ENCODE measurements at places on chromosomes 3 and 15.
A peak's percentile ranks its signal among the peaks of the same experiment; 100 is the strongest.

GRCh38 chr3:115814778-115815380 lies 191.6 kb downstream of the GAP43 start:
- peak; percentile 86 for DNase-seq

DNA sequence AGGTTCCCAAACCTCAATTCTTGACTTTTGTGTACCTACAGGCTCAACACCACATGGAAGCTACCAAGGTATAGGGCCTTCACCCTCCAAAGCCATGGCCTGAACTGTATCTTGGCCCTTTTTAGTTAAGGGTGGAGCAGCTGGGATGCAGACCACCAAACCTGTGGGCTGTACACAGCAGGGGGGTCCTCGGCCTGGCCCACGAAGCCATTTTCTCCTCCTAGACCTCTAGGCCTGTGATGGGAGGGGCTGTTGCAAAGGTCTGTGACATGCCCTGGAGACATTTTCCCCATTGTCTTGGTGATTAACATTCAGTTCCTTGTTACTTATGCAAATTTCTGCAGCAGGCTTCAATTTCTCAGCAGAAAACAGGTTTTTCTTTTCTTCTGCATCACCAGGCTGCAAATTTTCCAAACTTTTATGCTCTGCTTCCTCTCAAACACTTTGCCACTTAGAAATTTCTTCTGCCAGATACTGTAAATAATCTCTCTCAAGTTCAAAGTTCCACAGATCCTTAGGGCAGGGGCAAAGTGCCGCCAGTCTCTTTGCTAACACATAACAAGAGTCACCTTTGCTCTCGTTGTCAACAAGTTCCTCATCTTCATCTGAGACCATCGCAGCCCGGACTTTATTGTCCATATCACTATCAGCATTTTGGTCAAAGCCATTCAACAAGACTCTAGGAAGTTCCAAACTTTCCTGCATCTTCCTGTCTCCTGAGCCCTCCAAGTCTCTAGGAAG lies 90.9 kb upstream of the PLXND1 start:
- no peak for DNase-seq

GRCh38 chr15:80090879-80091503 lies 31.5 kb downstream of the ZFAND6 start:
- no peak for DNase-seq

GRCh38 chr15:92889390-92890107 lies 10.6 kb upstream of the CHD2 start:
- no peak for DNase-seq

GRCh38 chr3:171354706-171355582 lies 105.3 kb downstream of the TNIK start:
- DNase-seq, result no peak

DNA sequence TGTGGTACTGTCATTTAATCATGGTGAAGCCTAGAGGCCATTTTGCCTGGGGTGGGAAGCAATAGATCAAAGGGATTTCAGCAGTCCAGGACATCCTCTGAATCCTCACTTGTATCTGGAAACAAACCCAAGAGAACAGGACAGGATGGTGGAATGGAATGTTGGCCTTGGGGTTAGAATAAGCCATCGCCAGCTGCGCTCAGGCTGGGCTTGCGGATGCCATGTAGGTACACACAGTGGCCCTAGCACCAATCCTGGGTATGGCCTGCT lies 76.5 kb upstream of the ALDH1A3 start:
- no peak for DNase-seq

- DNase-seq, result no peak
These were observed 1.3 kb downstream of the ALPK3 start for GRCh38 chr15:84818261-84819131.

DNA sequence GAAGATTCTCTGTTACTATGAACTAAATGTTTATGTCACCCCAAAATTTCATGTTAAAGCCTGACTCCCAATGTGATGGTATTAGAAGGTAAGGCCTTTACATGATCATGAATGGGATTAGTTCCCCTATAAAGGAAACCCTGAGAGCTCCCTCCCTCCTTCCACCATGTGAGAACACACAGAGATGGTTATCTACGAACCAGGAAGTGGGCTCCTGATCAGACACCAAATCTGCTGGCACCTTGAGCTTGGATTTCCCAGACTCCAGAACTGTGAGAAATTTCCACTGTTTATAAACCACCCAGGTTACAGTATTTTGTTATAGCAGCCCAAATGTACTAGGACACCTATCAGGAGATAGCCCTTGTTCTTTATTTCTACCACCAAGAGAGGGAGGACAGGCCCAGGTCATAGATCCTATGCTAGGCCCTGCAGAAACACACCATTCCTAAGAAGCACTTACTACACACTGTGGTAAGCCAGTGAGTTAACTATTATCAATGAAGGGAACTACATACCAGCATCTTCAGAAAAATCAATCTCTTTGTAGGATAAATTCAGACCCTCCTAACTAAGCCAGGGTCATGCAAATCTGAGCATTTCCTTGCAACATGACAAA lies 59.0 kb downstream of the PRKAR2A start:
- DNase-seq, result no peak

DNA sequence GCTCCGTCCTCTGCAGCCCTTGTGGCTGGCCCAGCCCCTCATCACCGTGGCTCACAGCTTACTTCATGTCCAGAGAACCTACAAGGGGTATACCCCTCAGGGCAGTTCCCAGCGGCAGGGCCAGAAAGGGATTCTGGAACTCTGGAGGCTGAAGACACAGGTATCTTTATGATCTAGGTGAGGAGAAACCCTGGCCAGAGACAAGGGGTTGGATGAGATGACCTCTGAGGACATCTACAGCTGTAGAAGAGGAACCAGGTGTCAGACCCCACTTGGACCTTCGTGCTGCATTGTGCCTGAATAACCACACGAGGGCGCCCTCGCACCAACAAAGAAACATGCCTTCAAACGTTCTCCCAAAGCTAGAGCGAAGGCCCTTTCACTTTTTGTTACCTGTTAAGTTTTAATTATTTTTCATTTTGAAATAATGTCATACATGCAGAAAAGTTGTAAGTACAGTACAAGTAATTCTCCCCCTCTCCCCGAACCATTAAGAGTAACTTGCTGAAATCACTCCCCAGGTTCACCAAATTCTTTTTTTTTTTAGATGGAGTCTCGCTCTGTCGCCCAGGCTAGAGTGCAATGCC lies 118.7 kb upstream of the SMAD3 start:
- peak; percentile 86 for DNase-seq

DNA sequence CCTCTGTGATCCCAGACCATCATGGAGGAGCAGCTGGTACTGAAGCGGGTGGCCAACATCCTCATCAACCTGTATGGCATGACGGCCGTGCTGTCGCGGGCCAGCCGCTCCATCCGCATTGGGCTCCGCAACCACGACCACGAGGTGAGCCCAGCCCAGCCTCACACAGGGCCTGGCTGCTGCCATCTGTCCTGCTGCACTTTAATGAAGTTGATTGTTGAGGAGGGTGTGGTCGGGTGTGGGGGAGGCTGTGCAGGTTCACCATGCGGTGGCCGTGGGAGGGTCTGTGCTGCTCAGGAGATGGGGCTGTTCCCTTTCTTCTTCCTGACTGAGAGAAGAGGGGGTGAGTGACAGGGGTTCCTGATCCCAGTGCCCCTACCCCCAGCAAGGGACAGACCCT lies 30.6 kb downstream of the ACAD9 start:
- DNase-seq, result no peak

GRCh38 chr3:157356541-157356940 lies 80.1 kb upstream of the PTX3 start:
- no peak for DNase-seq

DNA sequence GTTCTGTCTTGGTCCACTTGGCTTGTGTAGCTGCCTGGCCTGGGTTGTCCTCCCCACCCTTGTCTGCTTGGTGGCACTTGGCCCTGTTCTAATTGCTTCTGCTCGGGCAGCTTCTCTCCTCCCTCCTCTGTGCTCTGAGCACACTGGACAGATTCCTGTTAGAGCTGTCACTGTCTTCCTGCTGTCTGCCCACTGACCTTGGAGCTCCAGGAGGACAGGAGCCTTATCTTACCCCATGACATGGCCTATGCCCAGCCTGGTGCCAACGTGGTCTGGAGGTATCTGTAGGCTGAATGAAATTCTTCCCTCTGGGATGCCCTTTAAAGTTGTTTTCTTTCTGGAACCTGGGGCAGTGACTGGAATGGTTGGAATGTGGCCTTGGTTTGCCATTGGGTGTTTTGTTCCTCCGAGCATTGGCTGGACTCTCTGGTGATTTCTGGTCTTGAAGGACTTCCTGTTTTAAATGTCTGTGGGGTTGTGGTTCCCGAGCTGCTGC lies 94.1 kb downstream of the FAM43A start:
- no peak for DNase-seq

- DNase-seq, result no peak
These were observed 126.1 kb downstream of the TUSC7 start for GRCh38 chr3:116835658-116836057.

GRCh38 chr3:24365168-24365567 lies 129.5 kb downstream of the THRB start:
- no peak for DNase-seq
